ENCODE measurements at places on chromosomes 6 and 20. TPM values are rescaled to one million over a fixed set of nuclear protein-coding genes. Genes with fewer than 3 reads are reported as not detected.

- no peak overlapping the region for H3K4me3 ChIP-seq
- H3K27me3 ChIP-seq, result no peaks in the 10 kb centered on the region
- H3K27ac ChIP-seq, result peak overlapping the region; percentile 100
- peak; percentile 79 for DNase-seq
These were observed 44.9 kb upstream of the ID1 start for GRCh38 chr20:31560094-31560745.

DNA sequence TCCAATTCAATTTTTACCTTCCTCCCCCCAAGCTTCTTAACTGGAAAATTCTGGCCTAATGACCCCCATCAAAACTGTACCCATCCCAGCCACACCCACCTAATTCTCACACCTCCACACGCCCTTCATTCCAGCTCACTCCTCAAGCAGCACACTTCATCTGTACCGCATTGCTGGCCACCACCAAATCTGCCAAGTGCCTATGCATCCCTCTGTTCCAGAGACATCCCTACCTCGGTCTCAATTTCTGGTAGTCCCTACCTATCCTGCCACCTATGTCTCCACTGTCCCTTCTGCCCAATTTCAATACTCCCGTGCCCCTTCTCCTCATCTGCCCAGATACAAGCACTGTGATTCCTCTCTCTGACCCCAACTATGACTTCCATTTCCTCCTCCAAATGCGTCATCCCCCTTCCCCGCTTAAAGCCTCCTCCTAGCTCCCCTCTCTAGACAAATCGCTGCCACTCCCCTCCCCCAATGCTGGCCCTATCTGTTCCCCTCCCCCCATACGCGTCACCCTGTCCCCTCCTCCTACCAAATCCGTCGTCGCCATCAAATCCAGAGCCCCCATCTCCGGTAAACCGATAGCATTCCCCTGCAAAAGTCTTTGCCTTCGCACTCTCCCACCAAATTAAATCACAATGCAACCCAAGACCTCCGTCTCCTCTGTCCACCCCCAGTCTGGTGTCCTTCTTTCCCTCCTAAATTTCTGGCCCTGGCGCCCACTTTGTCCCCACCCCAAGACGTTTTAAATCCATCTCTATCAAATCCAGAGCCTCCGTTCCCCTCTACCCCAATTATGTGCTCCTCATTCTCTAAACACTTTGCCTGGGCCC is 1.2 kb downstream of the MTCH1 start:
- peak; percentile 68 for DNase-seq
- no peaks in the 10 kb centered on the region for H3K27me3 ChIP-seq
- H3K27ac ChIP-seq, result peak overlapping the region; percentile 71
- H3K36me3 ChIP-seq, result no peaks in the 10 kb centered on the region

DNA sequence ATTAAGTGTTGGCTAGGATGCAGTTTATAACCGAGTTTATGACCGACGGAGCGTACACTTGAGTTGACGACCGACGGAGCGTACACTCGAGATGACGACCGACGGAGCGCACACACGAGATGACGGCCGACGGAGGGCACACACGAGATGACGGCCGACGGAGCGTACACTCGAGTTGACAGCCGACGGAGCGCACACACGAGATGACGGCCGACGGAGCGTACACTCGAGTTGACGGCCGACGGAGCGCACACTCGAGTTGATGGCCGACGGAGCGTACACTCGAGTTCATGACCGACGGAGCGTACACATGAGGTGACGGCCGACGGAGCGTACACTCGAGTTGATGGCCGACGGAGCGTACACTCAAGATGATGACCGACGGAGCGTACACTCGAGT is 119.8 kb downstream of the HUS1B start:
- no peaks in the 10 kb centered on the region for H3K27me3 ChIP-seq
- H3K36me3 ChIP-seq, result peaks cover 2% of the 10 kb centered on the region
- no peak overlapping the region for H3K27ac ChIP-seq
- no peak for DNase-seq

DNA sequence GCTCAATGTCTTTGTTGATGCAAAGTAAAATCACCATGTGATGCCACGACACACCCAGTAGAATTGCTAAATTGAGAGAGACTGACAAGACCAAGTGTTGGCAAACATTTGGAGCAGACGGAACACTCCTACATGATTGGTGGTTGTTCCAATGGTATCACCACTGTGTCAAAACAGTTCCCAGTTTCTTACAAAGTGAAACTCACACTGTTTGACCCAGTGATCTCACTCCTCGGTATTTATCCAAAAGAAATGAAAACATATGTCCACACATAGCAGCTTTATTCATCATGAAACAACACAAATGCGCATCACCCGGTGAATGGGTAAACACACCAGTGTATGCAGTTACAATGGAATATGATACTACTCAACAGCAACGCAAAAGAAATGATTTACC is 74.0 kb upstream of the SULF2 start:
- peaks cover 13% of the 10 kb centered on the region for H3K27me3 ChIP-seq
- H3K36me3 ChIP-seq, result no peaks in the 10 kb centered on the region
- DNase-seq, result no peak

GRCh38 chr6:30767158-30767943 is 23.0 kb upstream of the IER3 start:
- no peaks in the 10 kb centered on the region for H3K36me3 ChIP-seq
- no peaks in the 10 kb centered on the region for H3K27me3 ChIP-seq
- no peak for DNase-seq

DNA sequence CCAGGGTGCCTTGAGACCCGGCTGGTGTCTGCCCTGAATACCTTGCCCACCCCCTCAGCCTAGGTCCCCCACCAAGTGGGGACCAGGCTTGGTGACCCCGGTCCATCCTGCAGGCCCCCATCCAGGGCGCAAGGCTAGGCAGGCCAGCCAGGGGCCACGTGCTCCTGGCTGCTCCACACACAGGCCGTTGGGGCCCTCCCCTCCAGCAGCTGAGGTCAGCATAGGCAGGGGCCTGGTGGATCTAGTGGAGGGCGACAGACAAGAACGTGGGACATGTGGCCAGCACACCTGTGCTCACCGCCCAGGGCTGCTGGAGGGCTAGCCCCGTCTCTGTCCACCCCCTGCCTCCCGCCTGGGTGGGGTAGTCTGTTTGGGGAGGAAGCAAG is 7.5 kb upstream of the HRH3 start:
- H3K36me3 ChIP-seq, result no peaks in the 10 kb centered on the region
- no peak overlapping the region for H3K27ac ChIP-seq
- no peak for DNase-seq
- H3K27me3 ChIP-seq, result no peaks in the 10 kb centered on the region

DNA sequence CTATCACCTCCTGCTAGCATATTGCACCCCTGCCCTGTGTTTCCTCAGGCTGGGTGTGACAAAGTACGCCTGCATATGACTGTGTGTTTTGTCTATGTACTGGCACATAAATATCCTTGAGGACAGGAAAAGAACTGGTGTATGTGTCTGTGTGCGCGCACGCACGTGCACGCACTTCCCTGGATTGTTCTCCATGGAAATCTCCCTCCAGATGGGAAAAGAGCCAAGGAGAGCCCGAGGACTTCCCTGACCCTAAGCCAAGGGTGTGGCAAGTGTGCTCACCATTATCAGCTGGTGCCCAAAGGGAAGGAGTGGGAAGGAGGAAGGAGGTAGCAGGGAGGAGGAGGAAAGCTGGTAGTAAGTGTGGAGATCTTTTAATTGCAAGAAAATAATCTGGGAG is 117.6 kb downstream of the HIVEP2 start:
- H3K4me1 ChIP-seq, result peaks cover 15% of the 10 kb centered on the region
- H3K36me3 ChIP-seq, result no peaks in the 10 kb centered on the region
- DNase-seq, result peak; percentile 98
- H3K27ac ChIP-seq, result peak overlapping the region; percentile 59
- H3K4me3 ChIP-seq, result no peak overlapping the region

DNA sequence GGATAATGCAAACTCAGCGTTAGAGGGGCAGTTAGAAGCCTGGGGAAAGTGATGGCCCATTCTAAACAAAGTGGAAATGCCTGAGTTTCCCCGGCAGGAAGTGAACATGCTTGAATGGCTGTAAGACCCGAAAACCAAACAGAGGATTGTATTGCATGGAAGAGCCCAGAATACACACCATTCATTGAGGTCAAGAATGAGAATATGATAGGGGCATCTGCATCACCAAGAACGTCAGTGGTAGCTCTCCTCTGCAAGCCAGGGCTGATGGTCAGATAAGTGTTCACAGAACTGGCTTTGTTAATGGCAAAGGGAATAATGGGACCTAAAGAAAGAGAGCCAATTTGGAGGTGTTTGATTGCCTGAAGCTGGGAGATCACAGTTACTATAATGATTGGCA is 663.4 kb downstream of the KHDRBS2 start:
- H3K27ac ChIP-seq, result no peak overlapping the region
- H3K4me1 ChIP-seq, result no peaks in the 10 kb centered on the region
- no peak for DNase-seq
- no peak overlapping the region for H3K4me3 ChIP-seq
- no peaks in the 10 kb centered on the region for H3K36me3 ChIP-seq

DNA sequence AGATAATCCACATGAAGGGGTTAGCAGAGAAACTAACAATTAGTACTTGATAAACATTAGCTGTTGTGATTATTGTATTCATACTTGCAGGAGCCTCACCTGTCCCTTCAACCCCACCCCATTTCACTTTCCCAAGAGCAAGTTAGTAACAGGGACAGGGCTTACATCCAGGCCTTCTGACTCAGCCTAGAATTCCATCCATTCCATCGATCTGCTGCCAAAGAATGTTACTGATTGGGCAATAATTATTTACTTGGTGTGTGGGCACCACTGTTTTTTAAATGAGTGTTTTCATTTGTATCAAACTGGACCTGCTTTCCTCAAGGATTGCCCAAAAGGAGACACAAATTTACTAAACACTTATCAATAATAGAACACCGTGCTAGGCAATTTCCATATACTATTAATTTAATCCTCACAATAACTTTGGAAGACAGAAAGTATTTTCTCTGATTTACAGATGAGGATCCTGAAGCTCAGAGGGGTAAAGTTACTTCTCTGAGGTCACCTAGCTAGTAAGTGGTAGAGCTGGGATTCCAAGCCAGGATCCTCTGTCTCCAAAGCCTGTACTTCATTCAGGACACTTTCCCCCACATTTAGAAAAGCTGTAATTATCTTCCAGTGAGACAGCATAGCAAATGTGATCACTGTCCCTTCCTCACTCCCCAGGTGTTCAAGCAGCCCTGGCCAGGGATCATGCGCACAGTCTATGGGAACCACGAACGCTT is 32.8 kb downstream of the GSS start:
- no peak overlapping the region for H3K4me3 ChIP-seq
- peaks cover 19% of the 10 kb centered on the region for H3K36me3 ChIP-seq

DNA sequence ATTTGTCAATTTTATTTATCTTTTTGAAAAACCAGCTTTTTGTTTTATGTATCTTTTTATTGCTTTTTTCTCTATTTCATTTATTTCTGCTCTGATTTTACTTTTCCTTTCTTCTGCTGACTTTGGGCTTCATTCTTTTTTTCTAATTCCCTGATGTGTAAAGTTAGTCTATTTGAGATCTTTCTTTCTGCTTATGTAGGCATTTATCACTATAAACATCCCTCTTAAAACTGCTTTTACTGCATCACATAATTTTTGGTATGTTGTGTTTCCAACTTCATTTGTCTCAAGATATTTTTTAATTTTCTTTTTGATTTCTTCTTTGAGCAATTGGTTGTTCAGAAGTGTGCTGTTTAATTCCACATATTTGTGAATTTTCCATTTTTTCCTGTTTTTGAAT is 174.8 kb downstream of the SLC24A3 start:
- no peak overlapping the region for H3K4me3 ChIP-seq
- H3K27me3 ChIP-seq, result no peaks in the 10 kb centered on the region
- DNase-seq, result no peak
- H3K27ac ChIP-seq, result no peak overlapping the region

DNA sequence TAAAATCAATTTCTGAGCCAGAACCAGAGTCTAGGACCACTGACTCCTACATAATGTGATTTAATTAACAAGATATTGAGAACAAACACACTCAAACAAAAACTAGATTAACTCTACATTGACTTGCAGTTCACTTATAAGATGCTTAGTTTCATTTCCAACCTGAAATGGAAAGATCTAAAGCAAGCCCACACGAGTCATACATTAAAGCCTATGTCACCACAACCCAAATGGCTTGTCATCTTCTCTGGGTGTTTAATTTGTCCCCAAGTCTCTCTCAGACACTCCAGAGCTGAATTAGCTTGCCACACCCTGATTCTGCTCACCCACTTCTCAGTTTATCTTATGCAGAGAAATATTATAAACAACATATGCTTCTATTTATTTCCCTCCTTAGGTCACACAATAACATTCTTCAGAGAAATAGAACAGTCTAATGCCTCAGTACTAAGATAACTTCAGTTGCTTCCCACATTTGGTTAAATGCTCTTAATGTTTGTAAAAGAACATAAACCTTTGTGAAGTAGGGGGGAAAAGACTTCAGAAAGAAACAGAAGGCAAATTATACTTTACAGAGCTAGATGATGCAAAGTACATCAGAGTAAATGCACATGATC is 8.8 kb upstream of the FBXO30 start:
- H3K27me3 ChIP-seq, result no peaks in the 10 kb centered on the region
- no peak overlapping the region for H3K4me3 ChIP-seq
- H3K4me1 ChIP-seq, result no peaks in the 10 kb centered on the region
- no peak for DNase-seq
- no peaks in the 10 kb centered on the region for H3K36me3 ChIP-seq

GRCh38 chr20:12798286-12798685 is 210.5 kb upstream of the SPTLC3 start:
- no peaks in the 10 kb centered on the region for H3K36me3 ChIP-seq
- H3K27me3 ChIP-seq, result no peaks in the 10 kb centered on the region
- no peaks in the 10 kb centered on the region for H3K4me1 ChIP-seq
- no peak overlapping the region for H3K27ac ChIP-seq
- DNase-seq, result no peak

ALDH5A1 gene
- 1.8 TPM for total RNA-seq

GPR6 gene
- total RNA-seq, result not detected

MAVS gene
- 40.7 TPM for total RNA-seq

OOEP gene
- not detected for total RNA-seq

KCNQ2 gene
- not detected for total RNA-seq

RBM24 gene
- total RNA-seq, result 6.0 TPM

SSTR4 gene
- not detected for total RNA-seq

RAB32 gene
- total RNA-seq, result 78.3 TPM

NOP56 gene
- 305 TPM for total RNA-seq
